ENCODE measurements at places on chromosomes 2 and 18. TPM values are rescaled to one million over a fixed set of nuclear protein-coding genes. Genes with fewer than 3 reads are reported as not detected.

- DNase-seq = no peak
These were observed 634 bp upstream of the DIS3L2 start for GRCh38 chr2:231960810-231961348.

- DNase-seq = no peak
These were observed 13.0 kb downstream of the IL18R1 start for GRCh38 chr2:102368461-102369109.

DNA sequence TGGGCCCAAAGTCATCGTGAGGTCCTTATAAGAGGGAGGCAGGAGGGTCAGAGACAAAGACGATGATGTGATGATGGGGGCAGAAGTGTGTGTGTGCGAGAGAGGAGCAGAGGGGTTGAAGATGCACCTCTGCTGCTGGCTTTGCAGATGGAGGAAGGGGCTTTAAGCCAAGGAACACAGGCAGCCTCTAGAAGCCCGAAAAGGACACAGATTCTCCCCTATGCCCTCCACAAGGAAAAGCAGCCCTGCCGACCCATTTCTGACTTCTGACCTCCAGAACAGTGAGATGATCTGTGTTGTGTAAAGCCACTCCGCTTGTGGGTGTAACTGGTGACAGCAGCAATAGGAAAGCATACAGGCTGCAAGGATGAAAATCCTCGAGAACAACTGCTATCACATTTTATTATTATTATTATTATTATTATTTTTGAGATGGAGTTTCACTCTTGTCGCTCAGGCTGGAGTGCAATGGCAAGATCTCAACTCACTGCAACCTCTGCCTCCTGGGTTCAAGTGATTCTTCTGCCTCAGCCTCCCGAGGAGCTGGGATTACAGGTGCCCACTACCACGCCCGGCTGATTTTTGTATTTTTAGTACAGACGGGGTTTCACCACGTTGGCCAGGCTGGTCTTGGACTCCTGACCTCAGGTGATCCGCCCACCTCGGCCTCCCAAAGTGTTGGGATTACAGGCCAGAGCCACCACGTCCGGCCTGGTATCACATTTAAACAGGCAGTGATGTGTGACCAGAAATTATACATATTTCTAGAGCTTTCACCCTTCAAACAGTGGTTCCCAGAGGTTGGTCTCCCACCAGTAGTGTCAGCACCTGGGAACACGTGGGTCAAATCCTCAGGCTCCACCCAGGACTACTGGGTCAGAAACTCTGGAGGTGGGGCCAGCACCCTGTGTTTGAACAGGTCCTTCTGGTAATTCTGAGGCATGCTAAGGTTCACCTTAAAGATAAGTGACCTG, 170.5 kb downstream of the TGIF1 start:
- DNase-seq = no peak

DNA sequence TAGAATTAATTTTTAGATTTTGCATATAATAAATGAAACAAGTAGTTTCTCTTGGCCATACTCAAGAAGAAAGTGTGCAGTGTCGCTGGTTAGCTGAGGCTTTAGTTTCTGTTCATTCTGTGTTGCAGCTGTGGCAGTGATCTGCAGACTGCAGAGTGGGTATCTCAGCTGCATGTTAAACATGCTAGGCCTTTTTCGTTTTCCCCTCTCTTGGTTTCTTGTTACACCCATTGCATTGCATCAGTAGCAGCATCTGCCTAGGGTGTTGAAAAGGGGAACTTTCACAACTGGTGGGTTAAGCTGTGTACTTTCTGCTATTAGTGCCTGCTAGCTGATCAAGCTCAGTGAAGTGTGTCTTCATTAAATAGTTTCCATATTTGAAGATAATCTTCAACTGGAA, 51.3 kb downstream of the ACSL3 start:
- no peak for DNase-seq

DNA sequence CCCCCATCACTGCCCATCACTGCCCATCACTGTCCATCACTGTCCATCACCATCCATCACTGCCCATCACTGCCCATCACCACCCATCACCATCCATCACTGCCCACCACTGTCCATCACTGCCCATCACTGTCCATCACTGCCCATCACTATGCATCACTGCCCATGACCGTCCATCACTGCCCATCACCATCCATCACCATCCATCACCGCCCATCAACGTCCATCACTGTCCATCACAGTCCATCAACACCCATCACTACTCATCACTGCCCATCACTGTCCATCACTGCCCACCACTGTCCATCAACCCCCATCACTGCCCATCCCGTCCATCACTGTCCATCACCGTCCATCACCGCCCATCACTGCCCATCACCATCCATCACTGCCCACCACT, 57.8 kb upstream of the OTOS start:
- no peak for DNase-seq

- no peak for DNase-seq
These were observed 453.7 kb downstream of the STK39 start for GRCh38 chr2:167793725-167794124.

DNA sequence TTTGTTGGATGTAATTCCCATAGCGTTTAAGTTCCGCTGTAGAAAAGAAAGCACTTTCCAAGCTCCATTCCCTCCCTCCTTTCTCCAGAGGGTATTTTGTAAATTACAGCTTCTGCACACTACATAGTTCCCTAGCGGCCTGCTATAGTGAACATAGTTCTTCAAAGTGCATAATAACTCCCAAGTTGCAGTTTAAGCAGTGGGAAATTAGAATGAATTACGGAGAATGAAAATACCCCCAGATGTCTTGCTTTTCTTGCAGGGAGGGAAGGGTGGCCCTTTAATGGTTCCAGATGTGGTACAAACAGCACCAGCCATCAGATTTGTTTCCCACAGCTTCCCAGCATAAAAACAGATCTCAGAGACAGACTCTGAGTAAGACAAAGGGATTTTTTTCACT, 893.9 kb downstream of the SUCLG1 start:
- no peak for DNase-seq

DNA sequence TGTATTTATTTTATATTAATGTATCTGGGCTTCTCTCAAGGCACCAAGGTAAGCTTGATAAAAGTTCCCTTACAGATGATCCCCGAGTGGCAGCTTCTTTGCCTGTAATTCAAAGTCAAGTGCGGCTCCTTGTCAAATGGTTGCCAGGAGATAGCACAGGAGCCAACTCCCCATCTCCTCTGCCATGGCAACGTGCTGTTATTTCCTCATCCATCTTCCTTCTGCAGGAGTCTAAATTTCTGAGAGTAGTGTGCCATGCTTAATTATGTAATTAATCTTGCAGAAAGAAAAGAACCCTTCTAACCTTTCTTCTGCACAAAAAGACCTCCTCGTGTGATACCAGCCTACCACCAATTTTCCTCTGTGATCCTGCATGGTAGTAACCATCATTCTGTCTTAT, 46.2 kb upstream of the ACMSD start:
- DNase-seq = no peak

DNA sequence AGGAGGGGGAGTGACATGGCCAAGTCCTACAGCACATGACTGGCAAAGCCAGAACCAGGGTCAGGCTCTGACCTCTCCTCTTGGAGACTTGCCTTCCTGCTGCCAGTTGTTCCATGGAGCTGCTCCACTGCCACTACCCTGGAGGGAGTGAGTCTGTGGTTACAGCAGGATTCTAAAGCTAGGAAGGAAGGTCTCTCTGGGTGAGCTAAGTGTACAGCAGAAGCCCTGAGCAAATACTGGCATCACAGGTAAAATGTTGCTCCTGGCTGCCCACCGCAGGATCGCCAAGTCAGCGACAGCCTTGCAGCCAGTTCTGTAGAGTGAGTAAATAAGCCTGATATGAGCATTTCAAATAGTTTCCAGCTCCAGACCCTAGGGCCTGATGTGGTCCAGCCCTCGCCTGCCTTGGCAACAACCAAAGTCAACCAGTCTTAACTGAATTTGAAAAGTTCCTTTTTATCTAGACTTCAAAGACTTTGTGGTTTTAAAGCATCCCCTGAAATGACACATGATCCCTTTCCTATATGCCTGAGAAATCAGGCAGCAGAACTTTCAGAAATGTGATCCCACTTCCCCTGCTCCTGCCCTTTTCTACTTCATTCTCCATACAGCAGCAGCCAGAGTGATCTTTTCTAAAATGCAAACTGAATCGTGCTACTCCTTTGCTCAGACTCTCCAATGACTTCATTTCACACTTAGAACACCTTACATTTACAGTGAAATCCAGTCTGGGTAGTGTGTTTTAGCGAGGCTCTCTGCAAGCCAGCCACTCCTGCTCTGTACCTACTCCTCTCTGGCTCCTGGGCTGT, 114.3 kb downstream of the MGAT5 start:
- DNase-seq = no peak

GRCh38 chr2:237223201-237223861, 137.6 kb downstream of the COPS8 start:
- DNase-seq = no peak

- no peak for DNase-seq
These were observed 35.8 kb downstream of the ANXA4 start for GRCh38 chr2:69777786-69778105.

DNA sequence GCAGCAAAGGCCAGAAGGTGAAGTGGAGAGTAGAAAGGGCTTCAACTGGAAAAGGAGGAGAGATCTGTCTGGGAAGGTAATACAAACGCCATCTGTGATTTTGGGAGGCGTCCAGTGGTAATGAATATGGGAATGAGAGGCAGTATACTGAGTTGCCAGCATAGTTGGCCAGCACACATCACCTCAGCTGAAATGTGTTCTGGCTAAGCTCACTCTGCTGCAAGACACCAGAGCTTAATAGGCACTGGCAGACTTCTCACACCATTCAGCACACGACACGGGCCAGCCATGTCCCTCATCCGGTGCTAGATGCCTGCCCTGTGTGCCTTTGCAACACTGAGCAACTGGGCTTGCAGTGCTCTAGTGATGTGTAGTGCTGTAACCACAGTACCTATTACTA, 277.1 kb downstream of the PIEZO2 start:
- DNase-seq = no peak

DNA sequence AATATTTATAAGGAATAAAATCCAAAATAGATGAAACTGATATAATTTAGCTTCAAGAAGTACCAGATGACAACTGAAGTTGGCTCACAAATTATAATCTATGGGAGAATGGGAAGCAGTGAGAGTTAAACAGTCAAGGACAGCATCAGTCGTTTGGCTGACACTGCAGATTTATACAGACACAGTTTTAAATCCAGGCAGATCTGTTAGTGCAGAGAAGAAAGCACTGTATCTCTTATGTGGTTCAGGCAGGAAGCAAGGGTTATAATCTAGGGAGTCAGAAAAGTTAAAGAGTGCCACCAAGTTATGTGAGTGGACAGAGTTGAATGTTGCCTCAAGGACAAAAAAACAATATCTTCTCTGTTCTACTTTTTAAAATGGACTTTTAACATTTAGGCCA, 880.2 kb downstream of the TSN start:
- no peak for DNase-seq

GRCh38 chr2:152563764-152564163, 153.5 kb downstream of the PRPF40A start:
- no peak for DNase-seq

- no peak for DNase-seq
These were observed 1651.8 kb downstream of the DPP10 start for GRCh38 chr2:116094196-116094595.

- no peak for DNase-seq
These were observed 82.1 kb downstream of the RNF144A start for GRCh38 chr2:6999211-6999877.

GRCh38 chr2:96530474-96531357, 5.8 kb upstream of the ARID5A start:
- DNase-seq = no peak

- no peak for DNase-seq
These were observed 79.0 kb upstream of the PROKR1 start for GRCh38 chr2:68564426-68564825.

GRCh38 chr2:1935476-1935875, 191.2 kb upstream of the PXDN start:
- DNase-seq = no peak

- no peak for DNase-seq
These were observed 35.3 kb downstream of the NHEJ1 start for GRCh38 chr2:219125225-219125885.

DNA sequence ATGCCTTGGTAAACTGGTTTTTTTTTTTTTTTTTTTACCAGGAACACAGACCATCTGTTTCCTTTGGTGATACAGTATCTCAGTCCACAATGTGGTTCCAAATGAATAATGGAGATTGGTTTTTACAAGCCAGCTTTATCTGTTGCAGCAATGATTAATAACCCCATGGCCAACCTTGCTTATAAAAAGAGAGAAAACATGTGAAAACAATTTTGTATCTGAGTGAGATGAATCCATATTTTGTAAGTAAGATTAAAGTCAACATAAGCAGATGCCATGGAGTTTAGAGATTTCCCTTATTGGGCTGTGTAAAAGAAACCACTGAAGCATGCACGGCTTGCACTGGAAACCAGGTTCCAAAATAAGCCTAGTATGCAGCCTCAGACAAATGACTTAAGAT, 108.6 kb upstream of the CNTNAP5 start:
- no peak for DNase-seq

- DNase-seq = no peak
These were observed 8.6 kb upstream of the HAAO start for GRCh38 chr2:42800981-42801380.

DNA sequence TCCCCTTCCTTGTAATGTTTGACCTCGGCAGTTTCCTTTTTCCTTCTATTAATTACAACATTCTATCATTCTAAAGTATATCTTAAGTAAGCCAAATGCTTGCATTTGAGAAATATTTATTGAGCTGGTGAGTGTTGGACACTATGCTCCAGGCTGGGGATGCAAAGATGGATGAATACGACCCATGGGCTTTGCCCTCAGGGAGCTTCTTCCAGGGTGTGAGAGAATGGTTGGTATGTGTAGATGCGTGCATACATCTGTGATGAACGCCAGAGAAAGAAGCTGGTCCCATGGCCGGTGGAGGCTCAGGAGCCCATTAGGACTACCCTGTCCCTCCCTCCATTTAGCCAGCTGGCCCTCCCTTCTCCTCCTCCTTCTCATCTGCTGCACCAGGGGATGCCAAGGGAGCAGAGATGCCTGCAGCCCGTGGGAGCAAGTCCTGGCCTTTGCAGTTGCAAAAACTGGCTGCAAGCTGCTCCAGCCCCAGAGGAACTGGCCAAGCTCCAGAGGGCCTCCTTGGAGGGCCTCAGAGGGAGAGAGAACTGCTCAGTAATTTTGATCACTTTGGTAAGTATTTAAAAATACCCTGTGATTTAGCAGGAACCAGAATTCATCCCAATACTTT, 65.7 kb upstream of the FOSL2 start:
- no peak for DNase-seq

- no peak for DNase-seq
These were observed 18.7 kb upstream of the SCYGR1 start for GRCh38 chr2:227406177-227407031.

- no peak for DNase-seq
These were observed 2.2 kb downstream of the LRATD1 start for GRCh38 chr2:14634489-14635390.

GRCh38 chr2:128329607-128330006, 10.9 kb upstream of the HS6ST1 start:
- DNase-seq = no peak

The SCN9A gene
- total RNA-seq = not detected

The ZAP70 gene
- 234 TPM for total RNA-seq

The KCNG3 gene
- 0.16 TPM for total RNA-seq

The NPPC gene
- total RNA-seq = 0.41 TPM

The MAP3K19 gene
- not detected for total RNA-seq

The GNAL gene
- total RNA-seq = 0.14 TPM

The MDH1B gene
- 0.55 TPM for total RNA-seq

The MC4R gene
- total RNA-seq = not detected

The ITPRIPL1 gene
- 44.8 TPM for total RNA-seq

The CHRND gene
- total RNA-seq = not detected

The C1GALT1C1L gene
- total RNA-seq = 0.74 TPM

The INPP1 gene
- total RNA-seq = 12.8 TPM
